ENCODE measurements at places on chromosomes 3 and 15.

DNA sequence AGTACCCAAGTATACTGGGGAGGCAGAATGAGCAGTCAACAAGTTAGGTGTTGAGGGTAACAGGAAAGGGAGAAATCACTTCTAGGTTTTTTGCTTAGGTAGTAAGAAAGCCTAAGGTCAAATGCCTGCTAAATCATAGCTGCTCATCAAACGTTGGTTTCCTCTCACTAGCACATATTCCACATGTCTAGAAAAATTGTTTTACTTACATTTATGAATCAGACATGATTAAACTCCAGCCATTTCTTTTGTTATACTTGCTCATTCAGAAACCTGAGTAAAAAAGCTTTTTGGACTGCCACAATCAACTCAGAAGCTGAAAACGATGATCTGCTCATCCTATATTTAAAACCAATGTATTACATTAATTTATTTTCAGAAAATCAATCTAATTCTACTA lies 40.2 kb downstream of the SLC9A9 start:
- DNase-seq, result no peak

GRCh38 chr3:41629072-41629471 lies 332.8 kb downstream of the ULK4 start:
- no peak for DNase-seq

GRCh38 chr3:45756055-45756454 lies 40.3 kb downstream of the SLC6A20 start:
- DNase-seq, result no peak

DNA sequence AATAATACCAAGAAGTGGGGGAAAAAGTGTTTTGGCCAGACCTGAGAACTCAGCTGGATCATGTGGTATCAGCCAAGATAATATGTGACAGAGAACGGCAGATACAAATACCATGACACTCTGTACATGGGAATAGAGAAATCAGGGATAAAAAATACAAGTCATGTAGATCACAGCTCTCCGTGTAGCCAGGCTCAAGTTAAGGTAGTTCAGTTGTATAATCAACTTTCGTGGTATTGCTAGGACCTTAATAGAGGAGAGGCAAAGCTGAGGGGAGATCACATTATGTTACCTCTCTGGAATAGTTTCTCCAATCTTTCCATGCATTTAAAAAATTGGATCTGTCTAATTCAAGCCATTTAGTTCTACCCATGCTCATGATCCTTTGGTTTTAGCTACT lies 179.8 kb downstream of the GHSR start:
- no peak for DNase-seq

DNA sequence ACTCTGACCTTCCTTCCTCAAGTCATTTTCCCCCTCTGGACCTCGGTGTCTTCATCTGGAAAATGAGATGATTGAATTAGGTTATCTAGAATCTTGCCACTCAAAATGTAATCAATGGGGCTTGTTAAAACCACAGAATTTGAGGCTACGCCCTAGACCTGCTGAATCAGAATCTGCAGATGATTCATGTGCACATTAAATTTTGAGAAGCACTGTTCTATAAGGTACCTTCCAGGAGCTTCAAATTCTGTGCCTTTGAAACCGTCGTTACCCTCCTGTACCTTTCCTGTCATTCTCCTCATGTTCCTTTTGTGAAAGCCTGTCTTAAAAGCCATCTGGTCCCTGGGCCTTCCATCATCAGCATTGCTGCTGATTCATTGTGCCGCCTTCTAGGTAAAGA lies 172.4 kb upstream of the TOPAZ1 start:
- no peak for DNase-seq

GRCh38 chr3:47399531-47400270 lies 18.9 kb downstream of the PTPN23 start:
- no peak for DNase-seq

DNA sequence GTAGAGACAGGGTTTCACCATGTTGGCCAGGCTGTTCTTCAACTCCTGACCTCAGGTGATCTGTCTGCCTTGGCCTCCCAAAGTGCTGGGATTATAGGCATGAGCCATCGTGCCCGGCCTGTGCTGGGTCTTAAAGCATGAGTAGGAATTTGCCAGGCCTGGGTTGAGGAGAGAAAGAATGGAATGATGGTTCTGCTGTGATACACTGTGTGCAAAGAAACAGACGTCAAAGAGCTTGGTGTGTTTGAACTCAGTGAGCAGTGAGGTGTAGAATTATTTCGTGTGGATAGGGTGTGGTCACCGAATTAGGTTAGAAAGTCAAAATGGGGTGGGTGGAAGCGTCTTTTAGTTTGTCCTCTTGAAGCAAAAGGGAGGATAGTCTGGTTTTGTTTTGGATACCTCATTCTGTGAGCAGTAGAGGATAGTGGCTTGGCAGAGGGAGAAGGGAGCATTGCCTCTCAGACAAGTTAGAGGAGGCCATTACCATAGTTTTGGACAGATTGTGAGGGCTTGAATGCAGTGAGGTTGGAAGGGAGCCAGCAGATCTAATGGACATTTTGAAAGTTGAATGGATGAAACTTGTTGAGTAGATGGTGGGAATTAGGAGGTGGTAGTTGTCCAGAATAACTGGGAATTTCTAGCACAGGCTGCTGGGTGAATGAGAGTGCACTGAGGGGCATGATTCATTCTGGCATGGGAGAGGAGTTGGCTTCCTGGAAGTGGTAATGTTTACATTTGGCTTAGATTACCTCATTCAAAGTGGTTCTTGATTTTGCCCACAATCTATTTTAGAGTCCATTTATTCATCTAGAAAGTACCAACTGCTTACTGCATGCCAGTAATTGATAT lies 27.2 kb downstream of the AKAP13 start:
- DNase-seq, result peak; percentile 26

- no peak for DNase-seq
Observed at GRCh38 chr3:42032693-42033349, 58.3 kb upstream of the TRAK1 start.

- no peak for DNase-seq
Observed at GRCh38 chr15:56980473-56980872, 62.0 kb downstream of the TCF12 start.

DNA sequence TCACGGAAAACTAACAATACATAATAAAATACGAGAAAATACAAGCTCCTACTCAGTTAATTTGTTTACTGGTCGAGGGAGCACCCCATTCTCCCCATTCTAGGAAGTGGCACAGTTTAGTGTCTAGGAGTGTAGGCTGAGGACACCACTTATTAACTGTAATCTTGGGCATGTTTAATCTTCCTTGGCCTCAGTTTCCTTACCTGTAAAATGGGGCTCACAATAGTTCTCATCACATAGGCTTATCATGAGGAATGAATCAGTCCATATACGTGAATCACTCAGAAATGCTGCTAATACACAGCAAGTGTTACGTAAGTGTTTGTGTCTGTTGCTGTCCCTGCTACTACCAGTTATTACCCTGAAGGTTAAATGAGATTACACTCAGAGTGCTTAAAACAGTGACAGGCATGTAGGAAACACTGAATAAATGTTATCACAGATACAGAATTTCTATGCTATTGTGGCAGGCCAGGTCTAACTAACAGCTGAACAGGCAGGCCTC lies 210.2 kb downstream of the OSBPL10 start:
- no peak for DNase-seq

DNA sequence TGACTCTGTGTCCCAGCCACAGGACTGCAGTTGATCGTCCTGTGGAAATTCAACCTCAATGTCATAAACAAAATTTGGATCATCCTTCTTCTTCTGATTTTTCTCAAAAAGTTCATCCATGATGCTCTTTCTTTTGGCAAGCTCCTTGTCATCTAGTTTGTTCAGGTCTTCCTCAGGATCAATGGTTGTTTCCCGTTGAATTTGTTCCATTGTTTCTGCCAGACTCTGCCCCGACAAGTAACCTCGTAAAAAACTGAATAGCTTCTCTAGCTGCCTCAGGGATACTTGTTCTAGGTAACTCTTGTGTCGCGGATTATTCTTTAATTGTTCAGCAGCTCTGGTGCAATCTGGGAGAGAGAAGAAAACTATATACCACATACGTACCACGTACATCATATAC lies 4.5 kb downstream of the CEP19 start:
- no peak for DNase-seq

DNA sequence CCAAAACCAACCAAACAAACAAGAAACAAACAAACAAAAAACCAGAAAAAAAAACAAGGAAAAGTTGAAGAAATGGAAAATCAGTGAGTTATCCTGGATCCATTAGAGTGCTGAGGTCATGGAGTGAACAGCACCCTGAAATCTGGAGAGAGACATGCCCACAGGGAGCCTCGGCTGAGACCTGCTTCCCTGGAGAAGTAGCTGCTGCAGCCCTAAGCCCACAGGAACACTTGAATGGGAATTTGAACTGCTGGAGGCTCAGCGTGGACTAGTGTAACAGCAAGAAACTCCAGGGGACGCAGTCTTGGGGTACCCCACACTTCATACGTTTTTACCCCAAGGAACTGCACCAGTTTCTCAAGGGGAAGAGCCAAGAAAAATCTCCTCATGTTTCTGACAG lies 144.1 kb upstream of the UBE3A start:
- no peak for DNase-seq

- DNase-seq, result no peak
Observed at GRCh38 chr3:52086461-52086860, 30.1 kb upstream of the DUSP7 start.

- no peak for DNase-seq
Observed at GRCh38 chr15:28169366-28169765, 70.3 kb upstream of the OCA2 start.

- no peak for DNase-seq
Observed at GRCh38 chr3:78343221-78343620, 1303.3 kb downstream of the ROBO2 start.

DNA sequence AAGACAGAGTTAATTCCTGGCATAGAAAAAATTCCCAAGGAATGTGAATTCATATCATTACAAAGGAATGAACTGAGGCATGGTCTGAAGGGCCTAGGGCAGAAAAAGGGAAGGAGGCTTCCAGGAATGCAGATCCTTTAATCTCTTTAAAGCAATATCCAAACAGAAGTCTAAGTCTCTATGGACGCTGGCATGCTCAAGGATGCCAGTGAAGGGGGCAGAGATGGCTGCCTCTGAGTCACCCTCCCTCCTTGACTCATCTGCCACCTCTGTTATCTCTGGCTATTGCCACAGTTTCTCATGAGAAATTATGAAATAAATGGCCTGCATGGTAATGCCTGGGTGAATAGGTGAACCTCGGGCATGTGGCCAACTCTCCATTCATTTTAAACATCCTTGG lies 96.3 kb upstream of the BCL6 start:
- DNase-seq, result no peak

DNA sequence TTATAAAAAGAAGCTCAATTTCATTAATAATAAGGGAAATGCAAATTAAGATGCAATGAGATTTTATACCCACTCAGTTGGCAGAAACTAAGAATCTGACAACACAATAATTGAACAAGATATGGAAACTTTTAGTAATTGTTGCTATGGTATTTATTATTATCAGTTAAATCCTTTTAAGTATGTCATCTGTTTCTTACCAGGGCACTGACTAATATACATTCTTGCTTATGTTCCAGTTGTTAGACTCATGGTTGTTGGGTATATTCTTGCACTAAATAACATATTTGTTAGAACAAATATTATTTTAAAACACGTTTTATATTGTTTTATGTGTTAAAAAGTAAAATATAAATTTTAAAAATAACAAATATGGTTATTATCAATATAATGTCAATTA lies 690.3 kb downstream of the MECOM start:
- DNase-seq, result no peak

GRCh38 chr15:70096215-70097062 lies 1.3 kb downstream of the TLE3 start:
- DNase-seq, result no peak

GRCh38 chr15:64285871-64286270 lies 70.1 kb downstream of the CSNK1G1 start:
- DNase-seq, result no peak

- DNase-seq, result no peak
Observed at GRCh38 chr3:136898549-136898948, 36.5 kb downstream of the NCK1 start.

DNA sequence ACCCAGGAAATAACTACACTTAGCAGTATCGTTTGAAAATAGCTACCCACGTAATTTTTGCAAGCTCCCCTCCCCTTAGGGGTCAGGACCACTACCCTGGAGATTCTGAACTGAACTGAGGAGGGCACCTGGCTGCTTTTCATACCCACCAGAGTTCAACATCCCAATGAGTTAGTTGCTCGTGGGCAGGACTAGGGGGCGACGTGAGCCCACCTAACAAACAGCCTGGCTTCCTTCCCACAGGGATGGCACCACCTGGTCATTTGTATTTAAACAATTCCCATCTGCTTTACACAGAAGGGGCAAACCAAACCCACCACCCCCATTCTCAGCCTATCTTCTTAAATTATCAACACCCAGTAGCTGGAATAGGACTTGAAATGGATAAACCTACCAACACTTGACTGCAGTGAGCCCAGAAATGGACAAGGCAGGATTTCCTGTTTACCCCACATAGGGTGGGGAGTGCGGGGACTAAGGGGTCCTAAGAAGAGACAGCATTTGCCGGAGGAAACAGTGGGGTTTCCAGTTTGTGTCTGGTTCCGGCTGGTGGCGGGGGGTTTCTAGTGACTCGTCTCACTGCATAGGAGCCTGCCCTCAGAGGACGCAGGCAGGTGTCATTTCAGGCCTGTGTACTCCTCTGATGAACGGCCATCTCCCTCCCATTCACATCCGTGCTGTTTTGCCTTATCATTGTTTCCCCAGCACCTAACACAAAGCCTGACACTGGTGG lies 11.6 kb upstream of the VGLL4 start:
- DNase-seq, result peak; percentile 30

DNA sequence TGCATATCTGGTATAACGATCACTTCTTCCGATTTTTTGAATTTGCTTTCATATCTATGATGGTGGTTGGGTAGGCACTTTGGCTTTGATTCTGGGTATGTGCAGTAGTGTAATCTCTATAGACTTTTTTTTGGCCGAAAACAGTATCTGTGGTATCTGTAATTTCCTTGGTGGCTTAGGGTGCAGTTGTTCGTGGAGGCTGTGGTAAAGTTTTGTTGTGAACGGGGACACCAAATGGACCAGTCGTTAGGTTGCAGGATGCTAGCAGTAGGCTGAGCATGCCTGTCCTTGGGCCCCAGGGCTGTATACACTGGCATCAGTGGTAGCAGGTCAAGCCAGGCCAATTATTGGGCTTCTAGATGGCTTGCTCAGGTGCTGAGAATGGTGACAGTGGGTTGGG lies 55.2 kb downstream of the CCDC66 start:
- DNase-seq, result no peak

DNA sequence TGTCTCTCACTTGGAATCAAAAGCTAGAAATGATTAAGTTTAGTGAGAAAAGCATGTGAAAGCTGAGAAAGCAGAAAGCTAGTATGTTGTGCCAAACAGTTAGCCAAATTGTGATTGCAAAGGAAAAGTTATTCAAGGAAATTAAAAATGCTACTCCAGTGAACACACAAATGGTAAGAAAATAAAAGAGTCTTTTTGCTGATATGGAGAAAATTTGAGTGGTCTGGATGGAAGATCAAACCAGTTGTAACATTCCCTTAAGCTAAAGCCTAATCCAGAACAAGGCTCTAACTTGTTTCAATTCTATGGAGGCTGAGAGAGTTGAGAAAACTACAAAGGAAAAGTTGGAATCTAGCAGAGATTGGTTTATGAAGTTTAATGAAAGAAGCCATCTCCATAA lies 11.8 kb downstream of the ADGRG7 start:
- DNase-seq, result no peak

- DNase-seq, result no peak
Observed at GRCh38 chr15:85616549-85617110, 178.1 kb downstream of the KLHL25 start.
